ENCODE measurements at places on chromosomes 6 and 20.

DNA sequence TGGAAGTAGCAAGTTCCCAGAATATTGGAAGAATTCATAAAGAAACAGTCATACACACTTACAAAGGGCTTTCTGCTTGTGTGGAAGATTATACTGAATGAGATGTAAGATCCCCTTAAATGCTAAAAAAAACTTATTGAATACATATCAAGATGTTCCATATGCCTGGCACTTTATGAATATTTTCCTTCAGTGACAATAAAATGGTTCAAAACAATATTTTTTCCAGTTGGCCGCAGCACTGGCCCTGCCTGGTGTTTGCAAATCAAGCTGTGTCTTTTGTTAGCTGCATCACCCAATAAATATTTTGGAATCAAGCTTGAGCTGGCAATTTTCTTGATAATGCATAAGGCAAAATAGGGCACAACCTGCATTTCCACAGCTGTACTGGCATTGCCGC is 51.2 kb downstream of the CFAP61 start:
- DNase-seq = no peak
- no peaks in the 10 kb centered on the region for H3K4me1 ChIP-seq
- H3K4me3 ChIP-seq = no peak overlapping the region
- no peaks in the 10 kb centered on the region for H3K36me3 ChIP-seq

- no peaks in the 10 kb centered on the region for H3K4me1 ChIP-seq
- peaks cover 5% of the 10 kb centered on the region for H3K27me3 ChIP-seq
- no peak overlapping the region for H3K4me3 ChIP-seq
These were observed 47.4 kb upstream of the KIF13A start for GRCh38 chr6:18034798-18035202.

- H3K4me1 ChIP-seq = peaks cover 16% of the 10 kb centered on the region
- H3K27me3 ChIP-seq = no peaks in the 10 kb centered on the region
- no peak overlapping the region for H3K4me3 ChIP-seq
- no peaks in the 10 kb centered on the region for H3K36me3 ChIP-seq
These were observed 18.3 kb upstream of the AMD1 start for GRCh38 chr6:110856296-110856695.

DNA sequence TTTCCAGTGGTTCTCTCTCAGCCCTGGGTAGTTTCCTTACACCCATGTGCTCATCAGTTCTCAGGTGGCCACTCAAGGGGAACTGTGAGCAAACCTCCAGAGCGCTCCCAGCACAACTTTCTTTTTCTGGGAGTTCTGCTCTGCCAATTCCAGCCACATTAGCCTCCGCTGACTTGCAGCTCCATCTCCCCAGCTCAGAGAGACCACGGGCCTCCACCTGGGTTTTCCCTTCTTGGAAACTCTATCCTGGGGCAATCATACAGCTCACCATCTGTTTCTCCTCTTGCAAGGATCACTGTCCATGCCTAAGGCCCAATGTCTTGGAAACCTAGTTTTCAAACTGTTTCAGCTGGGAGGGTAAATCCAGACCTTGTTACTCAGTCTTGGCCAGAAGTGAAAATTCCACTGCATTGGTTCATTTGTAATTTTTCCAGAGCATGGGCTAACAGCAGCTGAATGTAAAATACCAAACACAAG is 129.9 kb downstream of the EYA2 start:
- H3K27ac ChIP-seq = no peak overlapping the region
- H3K36me3 ChIP-seq = no peaks in the 10 kb centered on the region
- H3K4me1 ChIP-seq = no peaks in the 10 kb centered on the region
- peaks cover 11% of the 10 kb centered on the region for H3K27me3 ChIP-seq
- H3K4me3 ChIP-seq = no peak overlapping the region

Data from stimulated activated naive B cell treated with anti-CD40 and anti-IgM and Interleukin-4, amounts not matched to agents 10 μg/mL and 1 μg/mL and 100 μg/mL, for 72 hours (primary cell).